Activated T-cell treated with anti-CD3 and anti-CD28 coated beads, Interleukin-2, amount 50 U/mL, for 4 hours (primary cell): ENCODE measurements at places on chromosomes 13 and 19.

DNA sequence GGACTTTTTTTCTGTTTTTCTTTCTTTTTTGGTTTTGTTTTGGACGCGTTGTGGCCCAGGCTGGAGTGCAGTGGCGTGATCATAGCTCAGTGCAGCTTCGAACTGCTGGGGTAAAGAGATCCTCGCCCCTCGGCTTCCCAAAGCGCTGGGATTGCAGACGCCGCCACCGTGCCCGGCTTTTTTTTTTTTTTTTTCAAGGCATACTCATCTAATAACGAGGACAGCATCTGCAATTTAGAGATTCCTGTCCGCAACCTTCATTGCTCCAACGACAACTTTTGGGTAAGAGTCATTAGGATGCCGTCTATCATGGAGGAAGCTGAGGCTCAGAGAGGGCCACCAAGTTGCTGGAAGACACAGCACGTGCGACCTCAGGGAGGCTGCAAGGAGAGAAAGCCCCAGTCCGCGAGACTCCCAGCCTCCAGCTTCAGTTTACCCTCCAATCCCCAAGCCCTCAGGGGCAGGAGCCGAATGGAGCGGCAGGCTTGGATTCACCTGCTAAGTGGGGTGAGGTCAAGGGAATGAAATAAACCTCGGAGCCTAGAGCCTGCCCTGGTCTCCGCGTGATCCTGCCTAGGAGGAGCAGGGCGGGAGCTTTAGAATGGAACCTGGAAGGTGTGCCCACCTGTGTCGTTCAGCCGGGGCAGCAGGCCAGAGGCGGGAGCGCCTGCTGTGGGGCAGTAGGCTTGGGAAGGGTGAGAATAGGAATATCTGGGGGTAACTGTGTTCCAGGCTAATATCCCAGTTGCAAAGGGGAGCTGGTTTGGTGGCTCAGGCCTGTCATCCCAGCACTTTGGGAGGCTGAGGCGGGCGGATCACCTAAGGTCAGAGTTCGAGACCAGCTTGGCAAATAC, 676 bp upstream of the POLRMT start:
- no peak for DNase-seq

DNA sequence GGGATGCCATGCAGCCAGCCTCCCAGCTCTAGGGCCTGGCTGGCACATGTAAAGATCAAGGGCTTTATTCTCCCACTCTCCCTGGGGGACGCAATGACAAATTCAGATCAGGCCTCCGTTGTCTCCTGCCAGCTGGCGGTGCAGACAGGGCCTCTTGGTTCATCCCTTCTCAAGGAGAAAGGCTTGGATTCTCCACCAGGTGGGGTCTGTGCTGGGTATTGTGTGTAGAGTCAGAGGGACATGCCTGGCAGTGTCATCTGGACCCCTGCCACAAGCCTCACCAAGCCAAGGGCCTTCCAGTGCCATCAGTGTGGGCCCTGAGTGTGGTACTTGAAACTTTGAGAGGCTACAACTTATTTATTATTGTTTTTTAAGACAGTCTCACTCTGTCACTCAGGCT, 8.4 kb upstream of the PTPRS start:
- DNase-seq = no peak

GRCh38 chr19:40726279-40726678, 9.4 kb downstream of the ITPKC start:
- DNase-seq = no peak

GRCh38 chr19:31392464-31392863, 43.2 kb upstream of the TSHZ3 start:
- DNase-seq = no peak
